ENCODE measurements at places on chromosomes 12 and 14.

- no peak for DNase-seq
Observed at GRCh38 chr12:99558109-99558508, 89.4 kb upstream of the GARIN6 start.

DNA sequence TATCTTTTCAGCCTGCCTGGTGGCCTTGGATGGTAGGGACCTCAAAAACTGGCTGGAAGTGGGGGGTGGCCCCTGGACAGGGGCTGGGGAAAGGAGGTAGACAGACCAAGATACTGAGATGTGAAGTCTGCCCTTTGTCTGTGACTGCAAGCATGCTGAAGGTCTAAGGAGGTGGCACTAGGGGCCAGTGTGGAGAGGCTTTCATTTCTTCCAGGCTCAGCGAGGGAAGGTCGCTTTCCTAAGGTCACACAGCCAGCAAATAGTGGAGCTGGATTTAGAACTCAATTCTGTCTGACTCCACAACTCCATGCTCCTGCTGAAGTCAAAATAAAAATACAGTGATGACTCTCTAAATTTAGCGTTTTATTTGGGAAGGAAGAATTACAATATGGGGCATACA, 11.3 kb upstream of the PLBD2 start:
- DNase-seq, result no peak

DNA sequence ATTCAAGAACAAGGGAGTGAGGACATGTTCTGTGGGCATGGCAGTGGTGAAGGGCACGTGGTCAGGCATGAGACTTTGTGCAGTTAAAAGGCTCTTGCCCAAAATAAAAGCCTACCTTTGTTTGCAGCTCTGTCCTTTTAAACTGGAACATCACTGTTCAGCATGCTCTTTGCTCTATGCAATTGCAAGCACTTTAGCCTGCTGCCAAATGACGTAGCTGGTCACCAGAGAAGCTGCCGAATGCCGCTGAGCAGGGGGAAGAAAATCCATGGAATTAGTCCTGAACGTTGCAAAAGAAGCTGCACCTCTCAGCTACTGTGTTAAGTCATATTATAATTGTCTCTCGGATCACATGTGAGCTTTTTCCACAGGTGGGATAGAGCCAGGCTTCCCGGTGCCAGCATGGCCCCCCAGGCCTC, 176.3 kb upstream of the DIO2 start:
- no peak for DNase-seq

DNA sequence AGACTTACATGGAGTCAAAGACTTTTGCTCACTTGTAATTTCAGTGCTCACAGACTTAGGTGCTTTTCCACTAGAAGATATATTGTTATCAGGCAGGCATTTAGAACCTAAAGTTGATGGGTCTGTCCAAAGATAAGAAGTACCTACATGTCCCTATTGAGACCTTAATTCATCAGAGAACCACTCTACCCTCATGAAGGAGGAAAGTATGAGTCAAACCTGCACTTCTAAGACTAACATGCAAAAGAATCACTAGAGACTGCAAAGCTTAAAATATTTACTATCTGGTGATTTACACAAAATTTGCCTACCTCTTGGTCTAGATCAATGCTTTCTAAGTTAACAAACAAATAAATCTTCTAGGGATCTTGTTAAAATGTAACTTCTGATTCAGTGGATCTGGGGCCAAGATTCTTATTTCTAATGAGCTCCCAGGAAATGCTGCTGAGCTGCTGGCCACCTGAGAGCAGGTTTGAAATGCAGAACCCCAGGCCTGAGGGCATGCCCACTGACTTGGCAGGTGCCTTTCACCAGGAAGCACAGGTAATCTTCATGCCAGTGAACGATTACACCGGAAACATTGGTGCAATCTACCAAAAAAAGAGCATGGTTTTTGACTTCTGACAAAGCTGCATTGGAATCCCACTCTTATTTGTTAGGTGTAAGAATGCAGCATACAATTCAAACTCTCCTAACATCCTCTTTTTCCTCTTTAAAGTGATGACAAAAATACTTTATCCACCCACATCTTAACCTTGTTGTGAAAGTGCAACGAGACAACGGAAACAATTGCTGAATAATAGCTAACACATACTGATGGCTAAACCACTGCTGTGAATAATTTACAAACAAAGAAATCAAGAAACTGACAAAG, 214.2 kb downstream of the ADAMTS20 start:
- no peak for DNase-seq

- no peak for DNase-seq
Observed at GRCh38 chr14:52318062-52318461, 4.0 kb downstream of the PTGER2 start.

- no peak for DNase-seq
Observed at GRCh38 chr12:12492547-12492946, 70.1 kb downstream of the DUSP16 start.

GRCh38 chr14:47278233-47278842, 397.1 kb downstream of the MDGA2 start:
- DNase-seq, result no peak

GRCh38 chr12:29980304-29980703, 196.6 kb upstream of the TMTC1 start:
- no peak for DNase-seq

DNA sequence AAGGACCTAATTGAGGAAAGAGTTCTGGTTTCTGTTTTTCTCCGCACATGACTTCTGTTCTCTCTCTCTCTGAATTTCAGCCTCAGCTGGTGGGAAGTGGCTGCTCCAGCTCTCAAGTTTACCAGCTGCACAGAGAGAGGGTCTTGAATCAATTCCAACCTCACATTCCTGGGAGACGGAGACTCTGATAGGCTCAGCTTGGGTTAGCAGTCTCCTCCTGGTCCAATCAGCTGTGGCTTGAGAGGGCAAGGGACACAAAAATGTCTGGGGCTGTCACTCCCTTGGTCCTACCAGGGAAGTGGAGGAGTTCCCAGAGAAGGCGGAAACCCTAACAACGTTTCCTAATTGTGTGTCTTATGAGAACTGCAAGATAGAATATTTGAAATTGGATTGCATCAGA, 7.0 kb downstream of the CCDC63 start:
- no peak for DNase-seq
